ENCODE measurements at places on chromosomes 11 and 22. TPM values are rescaled to one million over a fixed set of nuclear protein-coding genes. Genes with fewer than 3 reads are reported as not detected.
A peak's percentile ranks its signal among the peaks of the same experiment; 100 is the strongest.

The SLC1A2 gene
- total RNA-seq, result not detected

The ALG9 gene
- total RNA-seq, result 34.3 TPM

The CLCF1 gene
- 48.3 TPM for total RNA-seq

The TRIM22 gene
- total RNA-seq, result not detected

DNA sequence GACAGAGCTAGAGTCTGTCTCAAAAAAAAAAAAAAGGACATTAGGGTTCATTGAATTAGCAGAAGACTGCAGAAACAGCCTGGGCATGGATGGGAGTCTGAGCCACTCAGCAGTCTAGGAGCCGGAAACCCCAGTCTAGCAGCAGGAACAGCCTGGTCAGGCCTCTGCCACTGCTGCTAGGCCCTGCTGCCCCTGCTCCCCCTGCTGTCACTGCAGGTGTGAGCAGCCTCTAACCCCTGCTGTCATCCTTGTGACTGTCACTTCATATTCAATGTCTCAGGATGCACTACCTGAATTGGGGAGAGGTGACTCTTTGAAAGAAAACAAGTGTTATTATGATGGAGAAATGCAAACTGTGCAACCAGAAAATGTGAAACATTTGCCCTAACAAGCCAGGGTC is 7.0 kb upstream of the DDX17 start:
- H3K4me1 ChIP-seq, result no peaks in the 10 kb centered on the region
- no peaks in the 10 kb centered on the region for H3K27me3 ChIP-seq
- peak; percentile 3 for DNase-seq
- no peak overlapping the region for H3K27ac ChIP-seq

- no peak for DNase-seq
- H3K4me1 ChIP-seq, result peaks cover 30% of the 10 kb centered on the region
- no peaks in the 10 kb centered on the region for H3K27me3 ChIP-seq
- peaks cover 27% of the 10 kb centered on the region for H3K36me3 ChIP-seq
Measured at GRCh38 chr11:61331651-61332050, 1.3 kb downstream of the DDB1 start.

GRCh38 chr11:65620666-65621065 is 5.1 kb downstream of the PCNX3 start:
- peaks cover 45% of the 10 kb centered on the region for H3K36me3 ChIP-seq
- H3K4me3 ChIP-seq, result no peak overlapping the region
- no peak for DNase-seq

DNA sequence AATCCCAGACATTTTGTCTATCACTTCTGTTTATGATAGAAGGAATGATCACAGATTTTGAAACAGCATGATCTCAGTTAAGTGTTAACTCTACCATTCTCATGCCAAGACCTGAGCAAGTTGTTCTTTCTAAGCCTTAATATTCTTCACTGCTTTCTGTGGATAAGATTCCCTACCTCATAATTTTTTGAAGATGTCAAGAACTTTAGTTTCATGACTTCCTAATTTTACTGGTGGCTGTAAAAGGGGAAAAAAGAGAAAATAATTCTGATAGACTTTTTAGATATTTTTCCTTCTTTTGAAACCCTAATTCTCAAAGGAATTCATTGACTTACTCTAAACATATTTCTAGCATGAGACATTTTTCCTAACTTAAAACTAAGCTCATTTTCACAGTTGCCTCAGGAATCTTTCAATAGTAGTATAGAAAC is 520.0 kb upstream of the LUZP2 start:
- H3K36me3 ChIP-seq, result no peaks in the 10 kb centered on the region
- H3K4me3 ChIP-seq, result no peak overlapping the region
- H3K27ac ChIP-seq, result no peak overlapping the region
- H3K4me1 ChIP-seq, result no peaks in the 10 kb centered on the region

DNA sequence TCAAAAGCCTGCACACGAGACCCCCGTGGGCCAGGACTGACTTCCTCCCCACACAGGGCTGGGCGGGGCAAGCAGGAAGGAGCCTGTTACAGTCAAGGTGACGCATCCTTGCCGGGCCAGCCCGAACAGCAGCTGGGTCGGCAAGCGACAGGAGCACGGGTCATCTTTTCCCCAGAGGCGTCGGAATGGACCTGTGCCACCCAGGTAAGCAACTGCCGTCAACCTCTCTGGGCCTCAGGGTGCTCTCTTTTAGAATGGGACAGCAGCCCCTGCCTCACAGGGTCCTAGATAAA is at the start of gene CYTH4:
TSS of gene CYTH4 (plus strand) at position 124 of the 293 bp plus-strand sequence. CDS start at position 186, 62 bp downstream.
- DNase-seq, result peak; percentile 58
- H3K36me3 ChIP-seq, result no peaks in the 10 kb centered on the region
- no peaks in the 10 kb centered on the region for H3K27me3 ChIP-seq
- H3K4me3 ChIP-seq, result peak within 1 kb of the TSS; percentile 47
- H3K27ac ChIP-seq, result no peak within 1 kb of the TSS
- peaks cover 11% of the 10 kb centered on the region for H3K4me1 ChIP-seq
